ENCODE measurements at places on chromosomes 1 and 21. TPM values are rescaled to one million over a fixed set of nuclear protein-coding genes. Genes with fewer than 3 reads are reported as not detected.

Gene DCST2
- total RNA-seq = 1.2 TPM

Gene IGSF3
- 0.08 TPM for total RNA-seq

Gene POU3F1
- not detected for total RNA-seq

Gene LAMB3
- total RNA-seq = 0.89 TPM

Gene SLC25A34
- total RNA-seq = 1.9 TPM

Gene PRKAA2
- total RNA-seq = not detected

Gene SPRR2G
- total RNA-seq = not detected

Gene CD1E
- not detected for total RNA-seq

Gene NES
- not detected for total RNA-seq

Gene UTS2
- not detected for total RNA-seq

Gene EPHA2
- not detected for total RNA-seq

Gene OLFML3
- total RNA-seq = 0.53 TPM

Gene TTC22
- 10.2 TPM for total RNA-seq

Gene KIF14
- 25.1 TPM for total RNA-seq

Gene C1orf210
- not detected for total RNA-seq

Gene PEAR1
- 0.31 TPM for total RNA-seq

Gene TFF2
- not detected for total RNA-seq

Gene CLCNKA
- not detected for total RNA-seq

Gene SPRR3
- total RNA-seq = not detected

Gene THEM5
- not detected for total RNA-seq

Gene TBX15
- total RNA-seq = not detected

Gene EPHX1
- total RNA-seq = 1.4 TPM

Gene RO60
- total RNA-seq = 61.4 TPM

Gene FALEC
- total RNA-seq = not detected

Gene TMCC2
- total RNA-seq = 1.1 TPM

Gene HPDL
- total RNA-seq = 6.5 TPM

Gene ARHGAP29
- not detected for total RNA-seq

Gene SF3B4
- 80.9 TPM for total RNA-seq

Gene SERPINC1
- not detected for total RNA-seq

Gene TAS1R1
- total RNA-seq = not detected

Gene HEYL
- not detected for total RNA-seq

Gene FNDC5
- total RNA-seq = not detected

Gene LCE1F
- not detected for total RNA-seq

Gene PADI1
- total RNA-seq = not detected
